ENCODE measurements at places on chromosomes 6 and 20.

DNA sequence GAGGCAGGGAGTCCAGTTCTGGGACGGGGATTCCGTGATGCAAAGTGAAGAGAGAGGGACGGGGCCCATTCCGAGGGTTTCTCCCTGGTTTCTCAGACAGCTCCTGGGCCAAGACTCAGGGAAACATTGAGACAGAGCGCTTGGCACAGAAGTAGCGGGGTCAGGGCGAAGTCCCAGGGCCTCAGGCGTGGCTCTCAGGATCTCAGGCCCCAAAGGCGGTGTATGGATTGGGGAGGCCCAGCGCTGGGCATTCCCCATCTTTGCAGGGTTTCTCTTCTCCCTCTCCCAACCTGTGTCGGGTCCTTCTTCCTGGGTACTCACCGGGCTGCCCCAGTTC is 35.9 kb upstream of the HLA-G start:
- no peaks in the 10 kb centered on the region for H3K36me3 ChIP-seq
- H3K27ac ChIP-seq: no peak overlapping the region
- H3K4me1 ChIP-seq: no peaks in the 10 kb centered on the region
- no peaks in the 10 kb centered on the region for H3K27me3 ChIP-seq
- peak overlapping the region; percentile 65 for H3K4me3 ChIP-seq
- peak; percentile 58 for DNase-seq

DNA sequence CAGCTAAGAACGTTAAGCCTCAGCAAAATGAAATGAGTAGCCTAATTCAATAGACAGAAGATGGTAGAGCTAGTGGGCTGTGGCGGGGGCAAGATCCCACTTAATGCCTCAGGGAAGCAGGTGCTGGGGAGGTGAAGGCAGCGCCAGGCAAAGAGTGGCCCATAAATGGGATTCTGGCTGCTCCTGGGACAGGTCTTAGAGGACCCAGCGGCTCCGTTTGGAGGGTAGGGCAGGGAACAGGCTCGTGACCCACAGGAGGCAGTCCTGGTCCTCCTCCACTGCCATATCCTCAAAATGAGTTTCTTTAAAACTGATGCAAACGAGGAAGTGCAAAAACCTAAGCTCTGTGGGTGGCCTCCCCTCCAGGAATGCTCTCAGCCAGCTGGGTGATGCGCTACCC is 32.7 kb downstream of the SAYSD1 start:
- H3K27ac ChIP-seq: no peak overlapping the region
- H3K4me3 ChIP-seq: no peak overlapping the region
- H3K36me3 ChIP-seq: no peaks in the 10 kb centered on the region
- H3K4me1 ChIP-seq: no peaks in the 10 kb centered on the region
- DNase-seq: no peak

DNA sequence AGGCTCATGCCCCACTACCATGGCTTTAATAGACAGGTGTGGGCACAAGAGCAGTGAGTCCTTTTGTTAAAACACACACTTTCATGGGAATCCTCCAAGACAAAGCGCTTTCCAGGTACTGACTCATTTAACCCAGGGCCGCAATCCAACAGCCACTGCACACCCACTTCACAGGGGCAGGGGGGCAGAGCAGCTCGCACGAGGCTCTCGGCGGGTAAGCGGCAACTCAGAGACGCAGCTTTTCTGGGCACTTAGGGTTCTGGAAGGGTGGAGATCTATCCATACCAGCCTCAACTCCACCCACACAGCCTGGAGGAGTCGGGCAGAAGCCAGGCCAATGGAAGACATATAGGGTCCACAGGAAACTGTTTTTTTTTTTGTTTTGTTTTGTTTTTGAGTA is 28.6 kb downstream of the PSMG4 start:
- H3K36me3 ChIP-seq: no peaks in the 10 kb centered on the region
- no peak overlapping the region for H3K4me3 ChIP-seq

DNA sequence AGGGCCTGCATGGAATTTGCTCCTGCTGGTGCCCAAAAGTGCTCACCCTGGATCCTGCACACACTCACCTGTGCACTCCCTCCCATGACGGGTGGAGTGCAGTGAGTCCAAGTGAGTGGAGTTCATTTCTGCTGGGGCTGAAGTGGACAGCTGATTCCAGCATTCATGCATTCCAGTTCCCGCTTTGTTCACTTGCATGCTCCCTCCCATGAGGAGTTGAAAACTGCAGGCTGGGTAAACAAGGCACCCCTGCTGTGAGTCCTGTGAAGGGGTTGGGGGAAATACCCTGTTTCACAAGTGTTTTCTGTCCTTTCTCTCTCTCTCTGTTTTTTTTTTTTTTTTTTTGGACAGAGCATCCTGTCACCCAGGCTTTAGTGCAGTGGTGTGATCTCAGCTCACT is 454.1 kb upstream of the NOX3 start:
- no peaks in the 10 kb centered on the region for H3K36me3 ChIP-seq
- no peaks in the 10 kb centered on the region for H3K27me3 ChIP-seq
- no peak for DNase-seq
- H3K27ac ChIP-seq: no peak overlapping the region
- H3K4me1 ChIP-seq: no peaks in the 10 kb centered on the region

DNA sequence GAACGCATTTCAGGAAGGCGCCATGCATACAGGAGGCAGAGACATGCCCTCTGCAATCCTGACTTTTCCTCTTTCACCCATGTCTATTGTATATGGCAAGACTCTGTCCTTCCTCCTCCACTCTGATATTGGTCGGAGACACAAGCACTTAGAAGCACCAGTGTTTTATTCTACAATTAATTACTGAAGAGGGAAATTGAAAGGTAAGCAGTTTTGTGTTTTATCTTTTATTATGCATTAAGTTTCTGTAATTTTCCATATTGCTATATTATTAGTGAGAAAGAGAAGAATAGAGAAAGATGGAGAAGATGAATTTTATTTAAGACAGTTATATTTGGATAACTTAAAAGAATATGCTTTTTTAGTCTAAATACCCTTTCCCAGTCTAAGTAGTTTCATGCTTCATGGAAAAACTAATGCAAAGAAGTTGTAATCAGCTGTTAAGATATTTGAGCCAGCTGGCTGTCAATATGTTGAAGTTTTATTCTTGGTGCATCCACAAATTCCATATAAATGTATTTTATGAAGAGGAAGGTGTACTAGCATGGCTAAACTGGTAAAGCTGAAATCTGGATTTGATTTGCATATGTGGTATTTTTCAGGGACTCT is 13.6 kb downstream of the ARID1B start:
- no peak overlapping the region for H3K27ac ChIP-seq
- H3K4me1 ChIP-seq: no peaks in the 10 kb centered on the region
- H3K36me3 ChIP-seq: no peaks in the 10 kb centered on the region
- H3K4me3 ChIP-seq: no peak overlapping the region

DNA sequence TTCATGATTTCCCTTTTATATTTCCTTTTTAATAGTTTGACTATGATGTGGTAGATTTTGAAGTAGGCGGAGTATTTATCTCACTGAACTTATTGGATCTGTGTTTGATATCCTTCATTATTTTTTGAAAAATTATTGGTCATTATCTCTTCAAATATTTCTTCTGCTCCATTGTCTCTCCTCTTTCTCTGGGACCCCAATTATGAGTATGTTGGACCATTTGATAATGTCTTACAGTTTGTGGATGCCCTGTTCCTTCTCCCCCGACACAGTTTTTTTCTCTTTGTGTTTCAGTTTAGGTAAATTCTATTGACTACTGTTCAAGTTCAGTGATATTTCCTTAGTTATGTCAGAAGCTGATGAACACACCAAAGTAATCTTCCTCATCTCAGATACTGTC is 49.4 kb upstream of the COL10A1 start:
- no peak overlapping the region for H3K4me3 ChIP-seq
- H3K36me3 ChIP-seq: no peaks in the 10 kb centered on the region
- H3K4me1 ChIP-seq: no peaks in the 10 kb centered on the region
- H3K27me3 ChIP-seq: no peaks in the 10 kb centered on the region

DNA sequence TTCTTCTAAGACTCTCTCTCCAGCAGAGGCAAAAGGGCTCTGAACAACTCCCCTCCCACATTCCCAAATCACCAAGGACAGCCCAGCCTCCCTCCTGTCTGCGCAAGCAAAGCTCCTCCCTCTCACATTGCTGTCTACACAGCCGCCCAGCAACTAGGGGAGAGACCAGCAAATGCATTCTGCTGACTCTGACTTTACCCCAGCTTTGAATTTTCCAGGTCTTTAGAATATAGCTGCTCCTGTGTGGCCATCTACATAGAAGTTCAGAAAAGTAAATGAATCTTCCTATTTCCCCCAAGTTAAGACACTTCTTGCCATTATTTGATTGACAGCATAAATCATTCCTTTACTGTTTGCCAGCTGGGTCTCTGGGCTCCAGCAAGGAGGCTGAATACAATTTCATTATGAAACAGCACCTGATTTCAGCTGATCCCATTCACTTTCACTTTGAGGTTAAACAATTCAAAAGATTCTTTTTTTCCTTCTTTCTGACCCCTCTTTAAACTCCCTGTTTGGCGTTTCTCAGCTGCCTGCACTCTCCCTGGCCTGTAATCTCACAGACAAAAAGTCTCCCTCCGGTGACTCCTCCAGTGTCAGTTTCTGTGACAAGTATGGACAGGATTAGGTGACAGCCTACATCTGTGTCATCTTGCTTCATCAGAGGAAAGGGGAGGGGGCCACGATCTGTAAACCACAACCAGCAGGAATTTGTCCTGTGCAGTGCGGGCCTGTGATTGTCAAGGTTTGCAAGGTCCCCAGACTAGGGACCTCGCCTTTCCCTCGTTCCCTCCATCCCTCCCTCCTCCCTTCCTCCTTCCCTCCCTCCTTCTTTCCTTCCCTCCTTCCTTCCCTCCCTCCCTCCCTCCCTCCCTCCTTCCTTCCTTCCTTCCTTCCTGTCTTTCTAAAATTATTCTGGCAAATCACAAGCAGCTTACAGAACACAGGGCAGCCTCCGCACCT is 205.6 kb upstream of the RIN2 start:
- no peak overlapping the region for H3K27ac ChIP-seq
- H3K36me3 ChIP-seq: no peaks in the 10 kb centered on the region
- H3K4me3 ChIP-seq: no peak overlapping the region
- H3K27me3 ChIP-seq: no peaks in the 10 kb centered on the region
- H3K4me1 ChIP-seq: no peaks in the 10 kb centered on the region

DNA sequence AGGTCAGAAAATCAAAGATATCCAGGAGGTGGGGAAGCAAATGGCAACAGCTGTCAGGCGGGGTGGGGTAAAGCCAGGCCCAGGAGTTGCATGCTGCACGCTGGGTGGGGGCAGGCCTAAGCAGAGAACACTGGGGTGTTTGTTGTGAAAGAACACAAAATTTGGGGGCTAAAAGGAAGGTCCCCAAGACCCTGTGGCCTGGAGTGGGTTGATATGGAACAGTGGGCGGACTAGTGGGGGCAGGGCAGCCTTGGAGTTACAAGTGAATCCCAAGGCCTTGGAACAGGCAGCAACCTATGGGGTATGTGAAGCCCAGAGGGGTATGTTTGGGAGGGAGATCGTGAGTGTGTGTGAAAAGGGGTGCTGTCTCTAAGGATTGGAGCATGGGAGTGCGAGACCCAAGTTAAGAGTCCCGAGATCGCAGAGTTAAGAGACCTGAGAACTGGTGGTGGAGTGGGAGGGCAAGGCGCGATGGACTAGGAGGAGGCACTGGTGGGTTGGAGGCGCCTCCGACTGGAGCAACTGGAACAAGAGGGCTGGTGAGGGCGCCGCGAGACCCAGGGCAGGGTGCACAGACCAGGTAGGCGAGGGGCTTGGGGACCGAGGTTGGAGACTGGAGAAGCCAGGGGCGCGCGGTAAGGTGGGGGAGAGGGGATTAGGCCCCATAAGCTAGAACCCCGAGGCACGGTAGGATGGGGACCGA is 658 bp downstream of the CUL7 start:
- no peaks in the 10 kb centered on the region for H3K36me3 ChIP-seq
- H3K27ac ChIP-seq: peak overlapping the region; percentile 87
- H3K27me3 ChIP-seq: no peaks in the 10 kb centered on the region
- peak overlapping the region; percentile 84 for H3K4me3 ChIP-seq
- H3K4me1 ChIP-seq: peaks cover 7% of the 10 kb centered on the region

DNA sequence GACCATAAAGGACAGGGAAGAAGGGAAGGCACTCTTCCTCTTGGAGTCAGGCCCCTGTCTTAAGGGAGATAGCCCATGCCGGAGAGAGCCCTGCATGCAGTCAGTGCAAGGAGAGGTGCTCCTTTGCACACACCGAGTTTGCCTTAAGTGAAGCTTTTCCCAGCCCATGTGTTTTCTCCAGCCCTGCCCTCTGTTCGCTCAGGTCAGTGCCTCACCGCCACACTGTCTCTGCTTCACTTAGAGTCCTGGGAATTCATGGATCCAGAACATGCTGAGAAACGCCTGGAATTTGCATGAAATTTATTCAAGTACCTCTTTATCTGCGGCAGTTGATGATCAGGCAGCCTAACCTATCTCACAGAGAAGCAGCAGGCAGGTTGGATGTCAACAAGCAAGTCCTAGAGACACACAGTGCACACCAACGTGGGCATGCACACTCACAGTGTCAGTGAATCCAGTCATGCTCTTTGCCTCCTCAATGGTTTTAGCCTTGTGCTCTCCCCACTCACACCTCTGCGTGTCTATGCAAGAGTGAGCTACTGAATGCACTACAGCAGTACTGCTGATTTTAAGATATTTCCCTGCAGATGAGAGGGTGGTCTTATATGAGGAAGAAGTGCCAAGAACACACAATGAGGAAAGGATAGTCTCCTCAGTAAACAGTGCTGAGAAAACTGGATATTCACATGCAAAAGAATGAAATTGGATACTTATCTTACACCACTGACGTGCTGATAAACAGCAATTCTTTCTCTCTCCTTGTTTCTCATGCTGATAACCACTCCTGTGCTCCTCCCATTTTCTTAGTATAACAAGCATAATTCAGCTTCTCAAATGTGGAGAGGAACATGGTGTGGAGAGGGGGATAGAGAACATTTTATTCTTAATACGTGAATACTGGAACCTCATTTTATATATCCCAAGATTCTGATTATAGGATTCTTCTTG is 295.1 kb upstream of the CDYL start:
- DNase-seq: no peak
- no peaks in the 10 kb centered on the region for H3K36me3 ChIP-seq
- no peak overlapping the region for H3K27ac ChIP-seq

Measured in colonic mucosa (tissue), 4 donors.